IgD-negative memory B cell (primary cell): ENCODE measurements at places on chromosomes 7 and 10. TPM values are rescaled to one million over a fixed set of nuclear protein-coding genes. Genes with fewer than 3 reads are reported as not detected.

INTS1 gene
- polyA plus RNA-seq: 23.4 TPM

CCL24 gene
- not detected for polyA plus RNA-seq

RBM20 gene
- not detected for polyA plus RNA-seq

LRRC61 gene
- 29.1 TPM for polyA plus RNA-seq

TMEM139 gene
- polyA plus RNA-seq: not detected

GOLGA7B gene
- not detected for polyA plus RNA-seq

MACROH2A2 gene
- polyA plus RNA-seq: not detected

AGR3 gene
- not detected for polyA plus RNA-seq

DNAAF5 gene
- polyA plus RNA-seq: 2.7 TPM
